ENCODE measurements at places on chromosomes 2 and 18.

- no peak for DNase-seq
These were observed 66.1 kb downstream of the SAP130 start for GRCh38 chr2:127961729-127962128.

- no peak for DNase-seq
These were observed 52.4 kb downstream of the BCL2 start for GRCh38 chr18:63266888-63267790.

- peak; percentile 16 for DNase-seq
These were observed 49.2 kb downstream of the SIGLEC15 start for GRCh38 chr18:45874491-45875184.

DNA sequence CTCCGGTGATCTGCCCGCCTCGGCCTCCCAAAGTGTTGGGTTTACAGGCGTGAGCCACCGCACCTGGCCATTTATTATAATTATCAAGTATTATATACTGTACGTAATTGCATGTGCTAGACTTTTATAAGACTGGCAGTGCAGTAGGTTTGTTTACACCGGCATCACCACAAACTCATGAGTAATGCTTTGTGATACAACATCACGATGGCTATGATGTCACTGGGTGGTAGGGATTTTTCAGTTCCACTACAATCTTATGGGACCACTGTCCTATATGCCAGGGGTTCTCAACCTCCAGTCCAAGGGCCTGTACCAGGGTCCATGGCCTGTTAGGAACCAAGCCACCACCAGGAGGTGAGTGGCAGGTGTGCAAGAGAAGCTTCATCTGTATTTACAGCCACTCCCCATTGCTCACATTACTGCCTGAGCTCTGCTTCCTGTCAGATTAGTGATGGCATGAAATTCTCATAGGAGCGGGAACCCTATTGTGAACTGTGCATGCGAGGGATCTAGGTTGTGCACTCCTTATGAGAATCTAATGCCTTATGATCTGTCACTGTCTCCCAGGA, 9.4 kb downstream of the SCYGR4 start:
- DNase-seq = no peak

DNA sequence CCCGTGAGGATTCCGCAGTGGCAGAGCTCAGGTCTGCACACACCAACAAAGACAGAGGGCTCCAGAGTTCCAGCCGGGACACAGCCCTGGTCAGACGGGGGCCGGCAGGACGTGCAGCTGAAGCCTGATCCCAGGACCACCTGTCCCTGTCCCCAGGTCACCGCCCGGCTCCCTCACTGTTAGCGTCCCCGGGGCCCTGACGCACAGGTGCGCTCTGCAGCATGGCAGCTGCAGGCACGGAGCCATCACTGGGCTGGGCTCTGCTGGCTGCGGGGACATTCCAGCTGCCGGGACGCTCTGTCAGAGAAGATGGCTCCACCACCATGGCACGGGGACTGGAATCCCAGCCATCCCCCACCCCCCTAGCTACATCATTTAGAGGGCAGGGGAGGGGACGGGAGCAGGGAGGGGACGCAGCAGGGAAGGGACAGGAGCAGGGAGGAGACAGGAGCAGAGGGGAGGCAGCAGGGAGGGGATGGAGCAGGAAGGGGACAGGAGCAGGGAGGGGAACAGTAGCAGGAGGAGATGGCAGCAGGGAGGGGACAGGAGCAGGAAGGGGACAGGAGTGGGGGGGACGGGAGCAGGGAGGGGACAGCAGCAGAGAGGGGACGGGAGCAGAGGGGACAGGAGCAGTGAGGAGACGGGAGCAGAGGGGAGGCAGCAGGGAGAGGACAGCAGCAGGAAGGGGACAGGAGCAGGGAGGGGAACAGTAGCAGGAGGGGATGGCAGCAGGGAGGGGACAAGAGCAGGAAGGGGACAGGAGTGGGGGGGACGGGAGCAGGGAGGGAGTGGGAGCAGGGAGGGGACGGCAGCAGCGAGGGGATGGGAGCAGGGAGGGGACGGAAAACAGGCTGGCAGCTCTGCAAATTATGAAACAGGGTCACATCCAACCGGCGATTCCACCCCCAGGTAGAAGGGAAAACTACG, 39.8 kb downstream of the SLC66A2 start:
- DNase-seq = no peak

DNA sequence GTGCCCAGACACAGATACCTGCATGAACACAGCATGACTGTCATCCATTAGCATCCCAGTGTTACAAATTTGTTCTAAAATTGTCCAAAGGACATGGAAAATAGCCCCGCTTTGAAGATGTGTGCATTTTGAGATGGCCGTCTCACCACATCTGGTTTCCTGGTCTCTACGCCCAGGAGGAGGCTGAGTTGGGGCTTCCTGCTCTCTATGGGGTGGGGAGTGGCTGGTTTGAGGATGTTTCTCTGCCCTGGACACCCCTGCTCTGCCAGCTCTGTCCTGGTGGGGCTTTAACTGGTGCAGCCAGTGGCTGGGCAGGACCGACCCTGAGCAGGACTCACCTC, 74.6 kb upstream of the SMAD7 start:
- DNase-seq = no peak

GRCh38 chr18:80244956-80245730, 2.2 kb downstream of the PARD6G start:
- DNase-seq = no peak

GRCh38 chr2:69113627-69114026, 100.6 kb downstream of the ANTXR1 start:
- no peak for DNase-seq

DNA sequence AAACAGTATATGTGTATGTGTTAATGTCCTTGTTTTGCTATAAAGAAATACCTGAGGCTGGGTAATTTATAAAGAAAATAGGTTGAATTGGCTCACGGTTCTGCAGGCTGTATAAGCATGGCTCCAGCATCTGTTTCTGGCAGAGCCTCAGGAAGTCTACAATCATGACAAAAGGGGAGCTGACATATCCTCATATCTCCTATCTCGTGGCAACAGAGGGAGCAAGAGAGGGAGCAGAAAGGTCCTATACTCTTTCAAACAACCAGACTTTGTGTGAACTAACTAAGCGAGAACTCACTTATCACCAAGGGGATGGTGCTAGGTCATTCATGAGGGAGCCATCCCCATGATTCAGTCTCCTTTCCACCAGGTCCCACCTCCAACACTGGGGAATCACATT, 13.0 kb downstream of the CALCRL start:
- no peak for DNase-seq

- no peak for DNase-seq
These were observed 8.4 kb upstream of the CTLA4 start for GRCh38 chr2:203859030-203859789.

DNA sequence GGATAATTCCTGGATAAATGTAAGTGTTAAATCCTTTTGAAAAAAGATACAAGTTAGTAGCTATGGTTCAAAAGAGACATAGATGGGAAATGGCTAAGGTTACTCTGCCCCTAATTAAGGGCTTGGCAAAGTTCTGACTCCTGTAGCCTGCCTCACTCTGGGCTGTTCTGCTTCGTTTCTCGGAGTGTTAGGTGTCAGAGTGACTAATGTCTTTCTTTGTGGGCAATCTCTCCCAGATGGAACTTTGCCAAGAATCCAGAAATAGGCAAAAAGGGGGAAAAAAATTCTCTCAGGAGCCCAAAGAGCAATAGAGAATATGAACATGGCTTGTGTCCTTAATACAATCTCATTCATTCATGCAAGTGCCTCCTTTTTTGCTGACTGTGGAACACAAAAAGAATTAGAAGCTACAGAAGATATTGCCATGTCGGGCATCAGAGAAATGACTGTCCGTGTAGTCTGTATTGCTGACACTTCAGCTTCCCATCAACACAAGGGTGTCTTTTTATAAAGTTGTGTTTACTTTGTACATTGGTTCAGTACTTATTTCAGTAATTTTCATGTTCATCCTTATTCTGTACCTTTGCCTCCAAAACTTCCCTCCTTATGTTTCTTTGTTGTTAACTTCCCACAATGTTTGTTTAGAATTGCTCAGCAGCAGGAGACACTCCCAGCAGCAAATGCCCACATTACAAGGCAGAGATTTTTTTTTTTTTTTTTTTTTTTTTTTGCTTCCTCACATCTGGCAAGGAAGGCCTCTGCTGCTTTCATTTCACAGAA, 134.0 kb downstream of the FTCDNL1 start:
- no peak for DNase-seq

- peak; percentile 96 for DNase-seq
These were observed at the start of gene DSEL for GRCh38 chr18:67516539-67517443. TSS of gene DSEL (minus strand) at chr18:67516720. CDS start at chr18:67514608, 2,112 bp downstream.

DNA sequence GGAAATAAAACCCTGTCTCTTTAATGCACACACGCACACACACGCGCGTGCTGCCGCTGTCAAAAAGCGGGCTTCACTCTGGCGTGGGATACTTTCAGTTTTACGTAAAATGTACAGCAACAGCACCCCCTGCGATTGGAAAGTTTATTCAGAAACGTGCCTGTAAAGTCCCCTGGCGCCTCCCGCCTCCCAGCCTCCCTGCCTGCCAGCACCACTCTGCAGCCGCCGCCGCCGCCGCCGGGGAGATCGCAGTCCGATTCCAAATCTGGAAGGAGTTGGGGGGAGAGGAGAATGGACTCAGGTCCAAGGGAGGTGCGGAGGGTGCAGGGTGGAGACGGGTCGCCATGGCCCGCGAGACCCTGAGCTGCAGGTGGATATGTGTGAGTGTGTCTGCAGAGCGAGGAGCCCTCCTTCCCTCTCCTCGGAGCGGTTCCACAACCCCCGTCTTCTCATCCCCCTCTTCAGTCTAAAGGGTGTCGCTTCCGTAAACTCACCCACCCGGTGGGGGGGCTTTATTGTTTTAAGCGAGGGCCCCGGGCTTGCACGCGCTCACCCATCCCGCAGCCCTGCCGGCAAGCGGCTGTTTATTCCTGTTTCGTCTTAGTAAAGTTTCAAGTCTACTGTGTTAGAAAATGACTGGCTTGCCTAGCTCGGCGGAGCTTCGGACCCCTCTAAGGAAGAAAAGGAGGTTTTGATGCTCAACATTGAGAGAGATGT, 1.8 kb upstream of the BCL11A start:
- peak; percentile 36 for DNase-seq
